ENCODE measurements at places on chromosomes 6 and 20.

DNA sequence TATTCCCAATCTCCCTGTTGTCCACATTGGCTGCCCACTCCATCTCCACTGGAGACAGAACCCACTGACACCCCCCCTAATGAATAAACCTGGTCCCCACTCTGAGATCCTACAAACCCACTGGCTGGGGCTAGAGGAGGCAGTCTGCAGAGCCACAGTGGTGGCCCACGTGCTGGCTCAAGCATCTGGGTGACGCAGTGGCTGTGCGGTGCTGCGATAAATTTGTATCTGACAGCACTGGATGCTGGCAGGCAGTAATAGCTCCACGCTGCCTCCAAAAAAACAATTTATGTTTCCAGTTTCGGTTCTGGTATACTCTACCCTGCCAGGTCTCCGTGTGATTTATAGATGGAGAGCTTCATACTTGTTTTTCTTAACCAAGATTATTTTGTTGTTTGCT, 87.1 kb upstream of the SYNDIG1 start:
- no peak for DNase-seq

GRCh38 chr20:57399587-57400155, 8.5 kb downstream of the RBM38 start:
- DNase-seq: no peak

DNA sequence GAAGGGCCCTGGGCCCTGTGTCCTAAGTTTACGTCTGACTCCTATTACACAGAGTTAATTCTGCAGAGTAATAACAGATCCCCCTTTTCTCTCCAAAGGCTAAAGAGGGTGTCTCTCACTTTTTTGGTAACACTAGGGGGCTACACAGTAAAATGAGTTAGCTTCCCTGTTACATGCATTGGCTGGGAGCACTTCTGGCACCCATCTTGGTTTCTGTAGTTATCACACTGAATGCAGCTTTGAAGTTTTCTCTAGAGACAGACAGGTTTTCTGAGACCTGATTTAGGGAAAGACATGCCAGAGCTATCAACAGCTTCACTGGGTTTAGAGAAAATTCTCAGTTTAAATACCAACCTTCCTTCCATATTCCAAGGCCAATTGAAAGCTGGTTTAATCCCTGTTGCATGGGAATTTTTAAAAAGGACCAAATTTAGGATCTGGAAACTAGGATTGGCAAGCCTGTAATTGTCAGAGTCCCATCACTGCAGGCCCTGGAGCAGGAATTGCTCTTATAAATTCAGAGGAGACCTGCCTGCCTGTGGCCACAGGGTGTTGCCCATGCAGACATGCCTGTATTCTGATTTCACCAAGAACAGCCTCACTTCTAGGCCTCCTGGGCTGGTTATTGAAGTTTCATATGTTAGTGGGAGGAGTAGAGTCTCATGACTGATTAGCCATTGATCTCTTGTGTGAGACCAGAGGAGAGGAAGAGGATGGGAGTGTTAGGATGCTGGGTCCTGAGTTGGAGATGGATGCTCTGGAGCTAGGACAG, 29.4 kb downstream of the RNF8 start:
- no peak for DNase-seq

GRCh38 chr6:161128230-161128629, 136.7 kb downstream of the MAP3K4 start:
- DNase-seq: no peak

DNA sequence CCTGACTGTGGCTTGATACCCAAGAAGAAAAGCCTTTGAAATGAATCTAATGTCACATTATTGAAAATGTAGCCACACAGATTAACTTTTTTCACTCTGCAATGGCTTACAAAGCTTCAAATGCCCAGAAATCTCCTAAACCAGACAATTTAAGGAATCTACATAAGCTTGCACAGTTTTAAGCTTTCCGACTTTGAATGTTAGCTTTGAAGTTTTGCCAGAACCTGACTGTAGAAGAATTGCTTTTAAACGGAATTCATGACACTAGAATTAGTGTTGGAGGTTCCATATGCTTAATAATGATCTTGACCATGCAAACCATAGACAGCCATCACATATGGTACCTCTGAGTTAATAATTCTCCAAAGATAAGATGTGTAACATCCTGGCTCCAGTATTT, 798.5 kb upstream of the EPHA7 start:
- no peak for DNase-seq

DNA sequence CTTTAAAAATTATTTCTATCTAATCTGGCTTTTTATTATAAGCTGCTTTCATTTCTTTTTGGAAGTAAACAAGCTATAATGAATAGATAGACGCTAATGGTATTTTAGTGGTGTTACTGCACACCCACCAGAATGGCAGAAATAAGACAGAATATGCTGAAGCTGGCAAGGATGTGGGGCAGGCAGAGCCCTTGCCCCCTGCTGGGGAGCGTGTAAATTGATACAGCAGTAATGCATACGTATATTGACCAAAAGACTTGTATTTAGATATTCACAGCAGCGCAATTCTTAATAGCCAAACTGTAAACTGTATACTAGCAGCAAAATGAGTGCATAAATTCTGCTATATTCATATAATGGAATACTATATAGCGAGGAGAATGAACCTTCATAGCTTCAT, 35.3 kb downstream of the TMEM181 start:
- DNase-seq: no peak

- DNase-seq: no peak
Observed at GRCh38 chr6:71011871-71012371, 55.1 kb upstream of the B3GAT2 start.

DNA sequence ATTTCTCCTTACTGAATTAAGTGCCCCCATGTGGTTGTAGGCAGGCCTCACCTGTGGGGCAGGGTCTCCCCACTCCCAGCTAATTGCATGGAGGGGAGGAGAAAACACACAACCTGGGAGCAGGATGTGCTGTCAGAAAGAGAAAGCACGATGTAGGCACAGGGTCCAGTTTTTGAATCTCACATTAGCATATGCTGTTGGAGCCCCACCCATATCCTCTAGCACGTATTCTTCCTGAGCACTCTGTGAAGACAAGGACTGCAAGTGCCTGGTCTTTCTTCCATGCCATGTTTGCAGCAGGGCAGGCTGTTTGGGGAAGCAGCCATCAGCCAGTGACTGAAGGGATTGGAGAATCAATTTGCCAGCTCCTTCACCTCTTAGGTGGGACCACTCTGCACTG, 108.2 kb downstream of the CFAP61 start:
- no peak for DNase-seq

DNA sequence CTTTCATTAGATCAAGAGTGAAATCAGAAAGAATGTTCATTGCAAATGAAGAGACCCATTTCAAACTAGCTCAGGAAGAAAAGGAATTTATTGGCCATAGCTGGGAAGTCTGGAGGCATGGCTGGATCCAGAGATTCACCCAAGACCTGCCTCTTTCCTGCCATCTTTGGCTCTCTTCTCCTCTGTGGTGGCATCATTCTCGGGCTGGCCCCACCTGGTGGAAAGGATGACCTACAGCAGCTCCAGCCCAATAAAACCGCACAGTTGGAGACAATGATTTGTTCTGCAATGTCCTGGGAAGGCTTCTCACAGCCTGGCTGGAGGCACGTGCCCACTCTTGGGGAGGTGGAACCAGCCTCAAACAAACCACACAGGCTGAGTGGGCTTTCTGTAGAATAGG, 18.1 kb upstream of the FERMT1 start:
- no peak for DNase-seq

DNA sequence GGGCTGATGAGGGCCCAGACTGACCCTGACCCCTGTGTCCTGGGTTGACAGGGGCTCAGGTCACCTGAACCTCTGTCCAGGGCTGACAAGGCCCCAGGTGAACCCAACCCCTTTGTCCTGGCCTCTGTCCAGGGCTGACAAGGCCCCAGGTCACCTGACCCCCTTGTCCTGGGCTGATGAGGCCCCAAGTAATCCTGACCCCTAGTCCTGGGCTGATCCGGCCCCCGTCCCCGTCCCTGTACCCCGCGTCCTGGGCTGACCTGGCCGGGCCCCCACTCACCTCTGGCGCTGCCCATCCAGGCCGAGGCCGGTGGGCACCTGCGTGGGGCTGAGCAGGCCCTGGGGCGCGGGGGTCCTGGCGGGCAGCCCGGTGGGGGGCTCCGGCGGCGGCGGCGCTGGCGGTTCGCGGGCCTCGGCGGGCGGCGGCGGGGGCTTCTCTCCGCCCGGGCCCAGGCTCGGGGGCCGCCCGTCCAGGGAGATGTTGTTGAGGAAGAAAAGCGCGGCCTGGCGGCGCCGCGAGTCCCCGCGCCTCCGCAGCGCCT, 379 bp downstream of the CABLES2 start:
- DNase-seq: no peak

DNA sequence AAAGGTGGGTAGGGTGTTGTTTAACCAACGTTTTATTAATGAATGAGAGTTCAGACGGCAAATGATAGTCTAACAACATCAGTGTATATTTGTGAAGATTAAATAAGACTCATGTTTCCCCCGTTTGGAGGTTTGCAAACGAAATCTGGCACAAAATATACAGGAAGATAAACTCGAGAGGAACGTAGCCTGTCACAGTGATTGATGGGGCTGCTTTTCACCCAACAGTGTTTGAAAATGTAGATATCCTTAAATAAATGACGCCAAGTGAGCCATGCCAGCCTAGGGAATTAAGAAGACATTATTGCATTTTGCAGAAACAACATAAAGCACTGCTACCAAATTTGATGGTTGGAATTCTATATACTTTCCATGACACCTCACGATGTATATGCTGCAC, 696.5 kb upstream of the FLRT3 start:
- DNase-seq: no peak

All from nephron progenitor cell (in vitro differentiated cells).